ENCODE measurements at places on chromosomes 11 and 22.

DNA sequence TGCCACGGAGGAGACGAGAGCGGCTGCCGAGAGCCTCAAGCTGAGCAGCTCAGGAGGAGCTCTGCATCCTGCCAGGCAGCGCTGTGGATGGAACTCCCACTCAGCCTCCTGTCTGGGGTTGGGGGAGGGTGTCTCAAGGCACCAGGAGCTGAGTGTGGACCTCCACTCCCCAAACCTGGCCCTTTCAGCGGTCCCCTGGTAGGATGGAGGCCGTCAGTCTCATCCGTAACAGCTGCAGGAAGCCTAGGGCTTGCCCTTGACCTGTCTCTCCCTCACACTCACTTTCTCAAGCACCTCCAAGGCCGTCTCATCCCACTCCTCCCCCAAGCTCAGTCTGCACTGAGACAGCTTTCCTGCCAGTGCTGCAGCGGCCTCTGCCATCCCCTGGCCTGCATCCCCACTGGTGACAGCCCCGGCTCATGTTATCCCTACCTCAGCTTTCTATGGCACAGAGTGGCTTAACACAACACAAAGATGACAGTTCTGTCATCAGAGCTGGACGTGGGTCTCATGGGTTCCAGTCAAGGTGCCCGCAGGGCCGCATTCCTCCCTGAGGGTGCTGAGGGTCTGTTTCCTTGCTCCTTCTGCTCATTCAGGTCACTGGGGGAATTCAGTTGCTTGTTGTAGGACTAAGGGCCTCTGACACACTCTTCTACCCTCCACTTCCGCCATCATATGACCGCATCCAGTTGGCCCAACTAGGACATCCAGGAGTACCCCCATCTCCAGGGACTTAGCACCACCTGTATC, 341.9 kb upstream of the B3GAT1 start:
- no peak for DNase-seq

DNA sequence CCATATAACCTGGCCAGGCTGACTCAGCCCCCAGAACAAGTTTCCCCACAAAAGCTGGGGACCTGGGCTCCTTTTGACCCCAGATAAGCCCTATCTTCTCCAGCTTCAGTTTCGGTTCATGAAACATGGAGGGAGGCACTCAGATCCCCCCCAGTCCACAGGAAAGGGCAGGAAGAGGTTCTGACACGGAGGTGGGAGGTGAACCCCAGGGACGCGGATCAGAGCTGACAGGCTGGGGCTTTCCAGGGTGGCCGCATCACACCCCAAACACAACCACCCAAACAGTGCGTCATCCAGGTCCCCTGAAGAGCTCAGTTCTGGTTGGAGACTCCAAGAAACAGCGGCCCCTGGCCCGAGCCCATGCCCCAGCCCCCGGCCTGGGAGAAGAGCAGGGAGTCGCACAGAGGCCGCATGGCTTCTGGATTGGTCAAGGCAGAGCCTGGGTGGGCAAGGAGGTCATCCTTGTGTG, 44.3 kb upstream of the A4GALT start:
- DNase-seq: no peak

GRCh38 chr11:14125529-14125928, 163.0 kb downstream of the SPON1 start:
- no peak for DNase-seq

DNA sequence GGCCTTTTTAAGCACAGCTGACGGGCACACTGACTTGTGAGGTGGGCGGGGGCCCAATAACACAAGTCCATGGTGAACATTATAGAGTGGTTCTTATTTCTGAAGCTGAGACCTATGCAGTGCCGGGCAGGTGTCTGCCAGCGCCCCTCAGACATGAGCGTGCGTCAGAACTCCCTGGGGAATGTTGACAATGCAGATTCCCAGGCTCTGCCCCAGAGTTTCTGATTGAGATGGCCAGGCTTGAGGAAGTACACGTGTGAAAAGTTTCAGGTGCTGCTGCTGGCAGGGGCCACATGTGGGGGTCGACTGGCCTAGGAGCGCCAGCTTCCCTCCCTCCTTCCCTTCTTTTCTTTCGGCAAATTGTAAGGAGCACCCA, 46.2 kb downstream of the TPCN2 start:
- no peak for DNase-seq
